RPMI7951 (cell line): ENCODE measurements at places on chromosomes 4 and X. TPM values are rescaled to one million over a fixed set of nuclear protein-coding genes. Genes with fewer than 3 reads are reported as not detected.

The CENPVL2 gene
- total RNA-seq, result not detected in 2 replicates

The FABP2 gene
- not detected in 2 replicates for total RNA-seq

The GPR143 gene
- total RNA-seq, result 4.3 and 6.4 TPM in 2 replicates

The PCDH19 gene
- not detected in 2 replicates for total RNA-seq

The CFAP47 gene
- total RNA-seq, result 0.12 TPM in 1 of 2 replicates, not detected in the other

The TMSB15C gene
- 3.0 and 7.3 TPM in 2 replicates for total RNA-seq

The GCNA gene
- total RNA-seq, result 2.4 and 4.2 TPM in 2 replicates

The VCX3A gene
- not detected in 2 replicates for total RNA-seq

The CYTL1 gene
- 24.4 and 24.6 TPM in 2 replicates for total RNA-seq

The SH3D19 gene
- total RNA-seq, result 4.3 and 6.1 TPM in 2 replicates

The RS1 gene
- total RNA-seq, result not detected in 2 replicates

The SRP72 gene
- total RNA-seq, result 61.7 and 104 TPM in 2 replicates

The JADE3 gene
- 5.8 and 6.1 TPM in 2 replicates for total RNA-seq

The CPLX1 gene
- total RNA-seq, result not detected in 2 replicates

The P2RY4 gene
- 0.24 TPM in 1 of 2 replicates, not detected in the other for total RNA-seq

The SSX2 gene
- total RNA-seq, result not detected in 2 replicates

The RPGR gene
- 8.8 and 10.2 TPM in 2 replicates for total RNA-seq

The SLC6A14 gene
- not detected in 2 replicates for total RNA-seq

The MAGEA3 gene
- 93.5 and 116 TPM in 2 replicates for total RNA-seq

The ATP1B4 gene
- not detected in 2 replicates for total RNA-seq

The STK26 gene
- 9.4 and 10.2 TPM in 2 replicates for total RNA-seq

The SLC26A1 gene
- not detected in 2 replicates for total RNA-seq

The CT47B1 gene
- not detected in 2 replicates for total RNA-seq

The KCNIP4 gene
- total RNA-seq, result not detected in 2 replicates

The DUSP21 gene
- not detected in 2 replicates for total RNA-seq

The HPGDS gene
- not detected in 2 replicates for total RNA-seq

The CYSLTR1 gene
- total RNA-seq, result not detected in 2 replicates

The AKAP14 gene
- total RNA-seq, result not detected in 2 replicates

The ALB gene
- not detected in 2 replicates for total RNA-seq

The CT45A5 gene
- total RNA-seq, result 0.29 TPM in 1 of 2 replicates, not detected in the other

The ARX gene
- not detected in 2 replicates for total RNA-seq

The CLIC2 gene
- 11.5 and 14.6 TPM in 2 replicates for total RNA-seq

The WDR44 gene
- total RNA-seq, result 8.6 and 13.0 TPM in 2 replicates

The CFAP99 gene
- 0.96 TPM in 1 of 2 replicates, not detected in the other for total RNA-seq

The KLB gene
- total RNA-seq, result not detected in 2 replicates

The GPR173 gene
- total RNA-seq, result 1.4 and 2.4 TPM in 2 replicates

The DIPK2B gene
- total RNA-seq, result not detected in 2 replicates

The HS6ST2 gene
- not detected in 2 replicates for total RNA-seq

The CAMK2D gene
- total RNA-seq, result 22.2 and 23.3 TPM in 2 replicates

The RWDD4 gene
- total RNA-seq, result 27.7 and 31.4 TPM in 2 replicates

The NIPAL1 gene
- 1.5 and 2.3 TPM in 2 replicates for total RNA-seq

The MORC4 gene
- total RNA-seq, result 8.0 and 8.2 TPM in 2 replicates

The FAM90A26 gene
- total RNA-seq, result not detected in 2 replicates

The GPRIN3 gene
- total RNA-seq, result not detected in 2 replicates

The MAGEA8 gene
- total RNA-seq, result 1.1 and 1.4 TPM in 2 replicates

The UGT8 gene
- 0.68 and 0.96 TPM in 2 replicates for total RNA-seq

The MAP3K15 gene
- not detected in 2 replicates for total RNA-seq

The L1CAM gene
- total RNA-seq, result 49.5 and 58.9 TPM in 2 replicates

The PNCK gene
- not detected in 2 replicates for total RNA-seq
